Activated CD8-positive, alpha-beta memory T cell treated with anti-CD3 and anti-CD28 coated beads, Interleukin-2, amount 50 U/mL, for 4 hours (primary cell): ENCODE measurements at places on chromosomes 1 and 21.

DNA sequence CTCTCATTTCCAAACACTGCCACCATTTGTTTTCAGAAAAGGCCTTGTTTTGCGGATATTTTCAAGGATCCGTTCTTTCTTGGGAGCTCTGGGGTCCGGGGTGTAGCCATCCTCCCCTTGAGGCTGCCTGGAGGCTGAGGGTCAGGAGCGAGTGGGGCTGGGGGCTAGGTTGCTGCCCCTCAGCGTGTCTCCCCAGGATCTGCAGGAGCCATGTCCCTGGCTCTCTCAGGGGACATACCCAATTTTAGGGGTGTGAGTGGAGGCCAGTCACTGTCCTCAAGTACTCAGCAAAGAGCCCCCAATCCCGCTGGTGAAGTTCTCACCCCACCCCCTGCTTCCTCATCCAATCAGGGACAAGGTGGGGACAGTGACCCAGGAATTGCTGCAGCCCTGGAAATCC lies 15.0 kb upstream of the PRDM16 start:
- DNase-seq, result no peak

DNA sequence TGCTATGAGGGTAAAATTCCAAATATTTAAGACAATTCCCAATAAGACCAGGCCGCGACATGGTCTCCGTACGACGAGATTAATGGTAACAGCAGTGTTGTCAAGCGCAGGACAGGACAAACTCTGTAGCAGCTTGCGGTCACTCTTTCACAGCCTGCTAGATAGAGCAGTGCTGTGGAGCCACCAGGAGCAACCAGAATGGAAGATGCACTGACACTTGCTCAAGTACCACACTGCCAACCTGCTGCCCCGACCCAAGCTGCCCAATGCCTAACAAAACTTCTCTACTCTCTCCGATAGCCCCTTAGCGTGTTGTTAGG lies 636 bp downstream of the WARS2 start:
- no peak for DNase-seq

GRCh38 chr1:112673592-112674439 lies 643 bp upstream of the MOV10 start:
- no peak for DNase-seq

DNA sequence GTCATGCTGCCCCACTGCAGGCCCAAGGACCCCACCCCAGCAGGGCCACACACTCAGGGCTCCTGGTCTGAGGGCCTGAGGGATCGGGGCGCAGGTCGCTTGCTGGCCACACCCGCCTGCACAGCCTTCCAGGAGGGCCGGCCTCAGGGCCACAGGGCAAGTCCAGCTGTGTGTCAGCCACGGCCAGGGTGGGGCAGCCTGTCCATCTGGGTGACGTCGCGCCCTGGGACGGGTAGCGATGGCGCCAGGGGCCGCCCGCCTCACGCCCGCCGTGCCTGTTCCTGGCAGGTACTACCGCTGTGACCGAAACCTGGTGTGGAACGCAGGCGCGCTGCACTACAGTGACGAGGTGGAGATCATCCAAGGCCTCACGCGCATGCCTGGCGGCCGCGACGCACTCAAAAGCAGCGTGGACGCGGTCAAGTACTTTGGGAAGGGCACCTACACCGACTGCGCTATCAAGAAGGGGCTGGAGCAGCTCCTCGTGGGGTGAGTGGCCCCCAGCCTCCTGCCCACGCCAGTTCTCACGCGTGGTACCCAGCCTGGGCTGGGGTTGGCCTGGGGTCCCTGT lies 2.5 kb downstream of the COL6A1 start:
- no peak for DNase-seq

DNA sequence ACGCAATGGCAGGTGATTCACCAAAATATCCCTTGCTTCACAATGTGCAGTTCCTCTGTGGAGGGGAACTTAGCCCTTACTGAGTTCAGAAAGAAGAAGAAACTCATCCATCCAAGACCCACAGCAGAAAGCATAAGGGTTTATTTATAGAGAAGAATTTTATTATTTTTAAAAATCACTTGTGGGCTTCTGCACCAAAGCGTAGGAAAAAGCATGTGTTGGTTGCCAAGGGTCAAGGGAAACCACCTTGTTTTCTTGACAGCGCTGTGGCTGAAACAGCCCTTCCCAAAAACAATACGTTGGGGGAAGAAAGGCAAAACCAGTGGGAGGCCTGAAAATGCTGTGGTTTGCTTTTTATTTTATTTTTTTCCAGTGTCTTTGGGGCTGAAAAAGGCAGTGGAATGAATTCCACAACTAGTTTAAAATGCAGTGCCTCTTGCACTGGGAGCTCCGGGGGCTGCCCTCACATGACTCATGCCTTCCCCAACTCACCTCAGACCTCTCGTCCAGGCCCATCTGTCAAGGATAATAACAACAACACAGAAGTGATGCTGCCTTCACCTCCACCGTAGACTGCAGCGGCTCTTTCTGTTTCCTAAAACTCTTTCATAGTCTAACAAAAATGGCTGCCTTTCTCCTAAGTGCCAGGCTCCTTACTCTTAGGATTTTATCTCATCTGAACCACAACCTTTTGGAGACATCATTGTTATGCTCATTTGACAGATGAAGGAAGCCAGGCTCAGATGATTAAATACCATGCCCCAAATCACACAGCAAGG lies 224.2 kb upstream of the JUN start:
- DNase-seq, result no peak

- no peak for DNase-seq
These were observed 2.3 kb downstream of the SLC2A5 start for GRCh38 chr1:9066945-9067807.

- no peak for DNase-seq
These were observed 316.2 kb downstream of the ZP4 start for GRCh38 chr1:237574536-237574935.

DNA sequence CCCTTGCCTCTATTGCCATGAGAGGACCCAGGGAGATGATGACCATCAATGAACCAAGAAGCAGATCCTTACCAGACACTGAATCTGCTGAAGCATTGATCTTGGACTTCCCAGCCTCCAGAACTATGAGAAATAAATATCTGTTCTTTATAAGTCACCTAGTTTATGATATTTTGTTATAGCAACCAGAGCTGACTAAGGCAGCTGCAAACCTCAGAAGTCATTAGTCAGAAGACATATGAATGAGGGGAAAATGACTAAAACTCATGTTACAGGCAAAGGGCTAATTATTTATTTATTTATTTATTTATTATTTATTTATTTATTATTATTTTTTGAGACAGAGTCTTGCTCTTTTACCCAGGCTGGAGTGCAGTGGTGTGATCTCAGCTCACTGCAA lies 321.1 kb downstream of the TGFB2 start:
- no peak for DNase-seq

- DNase-seq, result no peak
These were observed 15.6 kb downstream of the TMPRSS15 start for GRCh38 chr21:18387994-18388393.

DNA sequence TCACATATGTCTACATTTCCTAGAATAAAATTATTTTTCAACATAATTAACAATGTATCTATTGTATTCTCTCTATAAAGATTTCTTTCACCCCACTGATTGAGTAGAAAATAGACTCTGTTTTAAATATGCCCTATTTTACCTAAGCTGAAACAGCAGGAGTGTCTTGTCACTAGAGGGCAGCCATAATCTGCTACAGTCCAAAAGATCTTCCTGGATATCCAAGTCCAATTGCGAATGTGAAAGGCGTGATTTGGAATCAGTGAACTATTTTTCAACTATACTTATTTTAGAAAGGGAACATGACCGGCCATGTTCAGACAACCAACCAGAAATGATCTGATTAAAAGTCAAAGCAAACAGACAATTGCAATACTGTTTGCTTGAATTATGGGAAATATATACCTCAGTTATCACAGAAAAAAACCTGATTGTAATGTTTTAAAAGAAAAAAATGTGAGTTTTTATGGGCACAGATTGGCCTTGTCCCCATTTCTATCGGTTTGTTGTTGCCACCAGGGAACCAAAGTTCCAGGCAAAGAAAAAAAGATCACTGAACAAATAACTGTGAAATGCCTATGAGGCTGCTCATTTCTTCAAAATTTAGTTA lies 1211.0 kb upstream of the ADGRL4 start:
- no peak for DNase-seq

- no peak for DNase-seq
These were observed 563.1 kb upstream of the RGS18 start for GRCh38 chr1:191595170-191595569.

DNA sequence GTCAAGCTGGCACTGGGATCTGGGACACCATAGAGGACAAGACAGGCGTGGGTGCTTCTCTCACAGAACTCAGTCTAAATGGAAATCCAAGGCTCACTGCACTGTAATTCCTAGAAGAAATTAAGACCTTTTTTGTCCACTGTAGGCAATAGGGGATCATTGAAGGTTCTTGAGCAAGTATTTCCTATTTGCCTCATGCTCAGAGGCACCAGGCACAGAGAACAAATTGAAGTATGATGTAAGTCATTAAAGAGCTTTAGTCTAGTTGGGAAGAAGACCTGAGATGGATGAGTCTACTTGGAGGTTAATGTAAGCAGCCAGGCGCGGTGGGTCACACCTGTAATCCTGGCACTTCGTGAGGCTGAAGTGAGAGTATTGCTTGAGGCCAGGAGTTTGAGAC lies 34.6 kb downstream of the EIF2D start:
- no peak for DNase-seq

- DNase-seq, result no peak
These were observed 15.5 kb downstream of the MEAF6 start for GRCh38 chr1:37498872-37499617.

GRCh38 chr1:176183618-176184017 lies 23.5 kb downstream of the COP1 start:
- DNase-seq, result no peak

DNA sequence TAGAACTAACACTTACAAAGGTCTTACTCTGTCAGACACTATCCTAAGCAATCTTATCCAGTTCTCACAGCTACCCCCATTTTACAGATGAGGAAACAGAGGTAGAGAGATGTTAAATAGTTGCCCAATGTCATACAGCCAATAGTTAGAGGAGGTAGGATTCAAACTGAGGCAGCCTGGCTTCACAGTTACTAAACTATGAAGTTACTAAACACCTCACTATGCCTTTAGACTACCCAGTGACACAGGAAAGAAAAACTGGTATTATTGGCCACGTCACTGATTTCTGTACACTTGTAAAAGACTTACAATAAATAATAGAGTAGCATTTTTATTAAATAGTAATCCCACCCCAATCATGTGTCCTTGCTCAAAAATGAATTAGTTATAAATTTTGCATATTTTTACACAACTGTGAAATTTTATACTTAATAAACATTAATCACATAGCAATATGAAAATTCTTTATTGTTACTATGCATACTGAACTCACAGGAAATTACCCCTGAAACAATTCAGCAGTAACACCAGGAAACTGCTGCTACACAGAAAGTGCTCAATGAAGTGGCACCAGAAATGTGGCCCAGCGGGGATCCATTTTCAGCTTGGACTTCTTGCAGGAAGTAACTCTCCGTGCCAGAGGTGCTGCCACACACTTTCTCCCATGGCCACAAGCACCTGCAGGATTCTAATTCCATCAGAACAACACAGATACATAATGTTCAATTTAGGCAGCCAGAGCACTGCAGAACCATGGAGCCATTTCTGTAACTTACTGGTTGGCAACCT lies 69.4 kb downstream of the VAV3 start:
- no peak for DNase-seq

GRCh38 chr1:38123356-38124135 lies 77.0 kb upstream of the POU3F1 start:
- no peak for DNase-seq
